ENCODE measurements at places on chromosomes 7 and 10.

- no peak for DNase-seq
Measured at GRCh38 chr7:28224675-28225074, 44.1 kb upstream of the JAZF1 start.

DNA sequence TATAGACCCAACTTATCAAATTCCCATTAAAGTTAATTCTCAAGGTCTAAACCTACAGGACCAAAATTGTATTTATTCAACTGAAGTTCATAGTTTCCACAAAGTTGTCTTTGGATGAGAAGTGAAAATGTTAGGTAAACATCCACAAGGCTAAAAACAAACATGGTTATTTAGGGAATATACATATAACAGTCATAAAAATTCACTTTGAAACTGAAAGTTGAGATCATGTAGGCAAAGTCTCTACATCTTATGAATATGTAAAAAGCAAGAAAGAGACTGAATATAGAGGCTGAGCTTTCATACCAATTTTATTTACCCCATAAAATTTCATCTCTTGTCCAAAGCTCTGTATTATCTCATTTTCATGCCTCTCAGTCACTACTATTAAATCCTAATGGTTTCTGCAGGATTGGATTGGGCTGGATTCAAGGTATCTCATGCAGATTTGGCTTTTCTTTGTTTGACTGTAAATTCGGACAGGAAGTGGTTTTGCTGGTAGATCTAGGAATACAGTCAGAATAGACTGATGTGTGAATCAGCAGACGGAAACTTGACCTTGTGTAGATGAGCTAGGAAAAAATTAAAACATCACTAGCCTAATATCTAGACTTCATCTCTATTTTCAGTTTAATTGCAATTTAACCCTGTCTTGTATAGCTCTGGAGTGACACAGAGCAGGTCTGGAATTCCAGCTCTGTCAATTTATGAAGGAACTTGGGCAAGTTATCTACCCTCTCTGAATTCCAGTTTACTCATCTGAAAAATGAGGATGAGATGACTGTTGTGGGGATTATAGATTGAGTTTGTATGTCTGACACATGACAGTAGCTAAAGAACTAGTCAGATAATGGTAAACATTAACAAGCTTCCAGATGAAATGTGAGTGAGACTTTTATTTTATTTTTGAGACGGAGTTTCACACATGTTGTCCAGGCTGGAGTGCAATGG, 27.3 kb upstream of the SKAP2 start:
- peak; percentile 18 for DNase-seq

GRCh38 chr10:9437131-9437530, 1382.6 kb downstream of the GATA3 start:
- peak; percentile 48 for DNase-seq

DNA sequence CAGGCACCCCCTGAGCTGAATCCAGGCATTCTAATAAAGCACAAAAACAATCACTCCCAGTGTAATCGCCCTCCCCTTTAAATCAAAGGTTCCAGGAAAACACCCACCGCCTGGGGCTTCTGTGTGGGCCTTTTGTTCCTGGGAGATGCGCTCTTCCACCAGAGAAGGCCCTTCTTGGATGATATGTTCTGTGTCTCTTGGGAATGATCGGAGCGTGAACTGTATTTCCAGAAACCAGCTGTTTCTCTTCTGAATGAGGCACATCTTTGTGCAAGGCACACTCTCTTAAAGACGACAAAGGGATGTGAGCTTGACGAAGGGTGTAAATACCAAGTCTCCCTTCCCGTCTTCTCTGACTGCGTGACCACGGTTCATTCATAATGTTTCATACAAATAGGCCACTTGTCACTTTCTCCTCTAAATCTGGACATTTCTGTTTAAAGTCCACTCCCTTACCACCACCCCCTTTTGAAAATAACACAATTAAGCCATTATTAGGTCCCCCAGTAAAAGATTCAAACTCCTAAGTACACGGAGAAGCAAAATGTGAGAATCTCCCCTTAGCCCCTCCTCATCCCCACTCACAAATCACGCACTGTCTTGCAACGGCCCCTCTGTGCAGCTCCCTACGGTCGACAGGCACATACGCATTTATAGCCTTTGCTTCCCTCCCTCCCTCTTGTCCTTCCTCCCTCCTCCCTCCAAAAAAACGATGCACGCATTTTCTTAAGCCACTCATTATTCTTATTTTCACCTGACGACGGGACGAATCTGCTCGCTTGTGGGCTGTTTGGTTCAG, 45.6 kb upstream of the ENO4 start:
- no peak for DNase-seq

DNA sequence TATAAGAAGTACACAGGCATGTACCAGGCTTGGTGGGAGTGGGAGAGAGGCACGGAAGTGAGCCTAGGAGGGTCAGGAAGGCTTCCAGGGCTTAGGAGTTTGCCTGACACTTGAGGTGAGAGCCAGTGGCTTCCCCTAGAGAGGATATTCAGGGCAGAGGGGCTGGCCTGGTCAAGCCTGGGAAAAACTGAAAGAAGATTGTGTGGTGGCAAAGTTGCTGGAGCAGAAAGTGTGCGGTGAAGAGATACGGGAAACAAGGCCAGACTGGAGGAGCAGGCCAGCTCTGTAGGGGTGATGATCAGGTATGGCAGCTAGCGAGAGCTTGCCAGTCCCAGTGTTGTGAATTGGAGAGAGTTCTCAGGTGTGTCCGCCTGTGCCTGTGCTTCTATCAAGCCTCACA, 129.9 kb downstream of the CCNY start:
- DNase-seq = no peak

GRCh38 chr7:105157278-105157677, 143.3 kb downstream of the KMT2E start:
- DNase-seq = no peak
